ENCODE measurements at places on chromosomes 7 and 10.

GRCh38 chr10:100334762-100335161 lies 4.7 kb upstream of the PKD2L1 start:
- no peak for DNase-seq

DNA sequence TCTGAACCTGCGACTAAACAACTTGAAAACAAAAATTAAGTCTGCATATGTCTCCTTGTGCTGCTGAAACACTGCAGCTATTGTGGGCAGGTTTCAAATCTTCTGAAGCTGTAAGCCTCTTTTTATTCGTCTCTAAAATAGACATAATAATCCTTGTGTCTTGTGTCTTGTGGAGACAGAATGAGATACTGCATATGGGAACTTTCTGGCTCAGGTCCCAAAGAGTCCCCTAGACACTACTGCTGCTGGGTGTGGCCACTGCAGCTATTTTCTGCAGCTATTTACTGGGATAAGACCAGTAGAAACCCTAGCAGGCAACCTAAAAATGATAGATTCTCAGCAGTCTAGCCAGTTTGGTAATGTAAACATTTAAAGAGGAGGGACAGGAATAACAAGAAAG lies 252.0 kb downstream of the ELMO1 start:
- no peak for DNase-seq

DNA sequence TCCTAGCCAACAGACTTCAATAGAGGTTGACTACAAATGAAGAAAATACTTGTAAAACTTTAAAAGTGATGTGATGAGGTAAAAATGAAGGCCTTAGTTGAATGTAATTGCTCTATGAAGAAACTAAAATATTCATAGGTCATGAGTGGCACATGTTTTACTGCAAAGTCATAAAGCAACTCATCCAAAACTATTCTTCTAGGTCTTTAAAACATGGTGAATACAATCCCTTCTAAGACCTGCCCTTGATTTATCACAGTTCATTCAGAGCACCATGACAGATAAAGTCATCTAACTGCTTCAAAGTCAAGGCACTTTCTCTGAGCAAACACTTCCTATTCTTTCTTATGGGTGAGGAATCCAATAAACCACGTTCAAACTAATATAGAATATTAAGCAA lies 713.5 kb downstream of the SORCS1 start:
- DNase-seq, result no peak

DNA sequence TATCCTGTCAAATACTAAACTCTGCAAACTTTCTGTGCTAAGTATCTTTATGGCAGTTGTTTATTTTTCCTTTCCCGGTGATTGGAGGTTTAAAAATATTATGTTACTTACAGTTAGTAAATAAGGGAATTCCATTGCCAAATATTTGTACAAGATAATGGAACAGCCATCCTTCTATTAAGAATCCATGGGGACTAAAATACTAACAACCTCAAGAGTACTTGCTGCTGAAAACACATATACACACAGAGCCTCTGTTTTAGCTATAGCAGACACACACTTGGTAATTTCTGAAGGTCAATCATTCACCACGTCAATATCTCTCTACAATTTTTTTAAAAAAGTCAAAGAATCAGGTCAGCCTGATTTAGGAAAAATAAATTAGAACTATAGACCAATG lies 32.4 kb downstream of the TSPAN12 start:
- DNase-seq, result no peak

DNA sequence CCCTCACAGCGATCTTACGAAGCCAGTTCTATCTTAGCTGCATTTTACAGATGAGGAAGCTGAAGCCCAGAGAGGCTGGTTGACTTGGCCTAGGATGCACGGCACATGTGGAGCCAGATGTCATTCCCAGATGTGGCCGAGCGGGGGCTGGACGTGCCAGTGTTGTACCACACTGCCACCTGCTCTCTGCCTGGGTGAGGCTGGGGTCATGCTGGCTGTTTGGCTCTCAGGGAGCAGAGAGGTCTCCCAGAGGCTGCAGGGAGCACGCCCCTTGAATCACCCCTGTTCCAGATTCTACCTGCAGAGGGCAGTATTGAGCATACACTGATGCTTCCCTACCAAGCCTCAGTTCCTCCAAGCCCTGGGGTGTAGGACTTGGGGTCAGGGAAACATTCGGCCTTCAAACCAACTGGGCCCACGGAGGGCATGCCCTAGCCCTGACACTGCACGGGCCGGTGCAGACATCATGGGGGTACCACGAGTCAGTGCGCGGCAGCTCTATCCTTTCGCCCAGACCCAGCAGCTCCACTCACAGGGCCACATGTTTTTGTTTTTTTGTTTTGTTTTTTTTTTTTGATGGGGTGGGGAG lies 3.8 kb upstream of the GTF2IRD1 start:
- DNase-seq, result peak; percentile 68

DNA sequence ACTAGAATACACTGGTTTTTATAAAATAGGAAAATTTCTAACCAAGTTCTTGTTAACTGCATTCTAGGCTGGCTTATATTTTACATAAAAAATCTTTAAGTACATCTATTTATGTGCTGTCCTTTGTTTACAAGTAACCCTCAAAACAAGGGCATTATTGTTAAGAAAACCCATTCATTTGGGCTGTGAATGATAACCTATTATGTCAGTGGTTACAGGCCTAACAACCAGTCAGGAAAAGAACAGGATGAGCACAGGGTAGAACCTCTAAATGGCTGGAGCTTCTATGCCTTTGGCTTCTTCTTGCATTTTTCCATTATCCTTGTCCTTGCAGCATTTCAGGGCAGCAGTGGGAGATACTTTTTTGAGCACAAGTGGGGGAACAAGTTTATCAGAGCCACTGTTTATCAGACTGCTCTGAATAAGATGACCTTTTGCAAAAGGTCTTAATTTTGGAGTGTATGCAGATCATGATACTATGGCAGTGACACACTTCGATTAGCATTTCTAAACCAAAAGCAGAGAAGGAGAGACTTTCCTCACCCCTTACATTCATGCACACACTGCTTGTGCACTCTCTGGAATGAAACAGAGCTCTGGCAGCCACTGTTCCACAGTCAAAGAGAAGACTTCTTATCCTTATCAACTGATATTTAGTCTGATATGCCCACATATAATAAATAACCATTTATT lies 10.9 kb downstream of the GPR37 start:
- DNase-seq, result no peak

DNA sequence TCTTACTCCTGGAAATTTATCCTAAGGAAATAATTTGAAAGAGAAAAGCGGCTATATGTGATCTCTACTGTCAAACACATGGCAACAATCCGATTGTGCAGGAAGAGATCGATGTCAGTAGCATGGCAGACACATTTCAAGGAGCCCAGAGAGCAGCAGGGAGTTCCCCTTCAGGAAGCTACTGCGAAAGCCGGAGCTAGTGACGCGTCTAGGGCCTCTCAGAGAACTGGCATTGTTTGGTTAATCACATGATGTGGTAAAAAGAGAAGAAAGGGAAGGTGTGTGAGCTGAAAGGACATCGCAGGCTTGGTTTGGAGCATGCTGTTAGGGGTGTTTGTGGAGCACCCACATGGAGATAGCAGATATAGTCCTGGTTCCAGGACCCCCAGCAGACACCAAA lies 74.9 kb downstream of the BEND7 start:
- DNase-seq, result no peak

DNA sequence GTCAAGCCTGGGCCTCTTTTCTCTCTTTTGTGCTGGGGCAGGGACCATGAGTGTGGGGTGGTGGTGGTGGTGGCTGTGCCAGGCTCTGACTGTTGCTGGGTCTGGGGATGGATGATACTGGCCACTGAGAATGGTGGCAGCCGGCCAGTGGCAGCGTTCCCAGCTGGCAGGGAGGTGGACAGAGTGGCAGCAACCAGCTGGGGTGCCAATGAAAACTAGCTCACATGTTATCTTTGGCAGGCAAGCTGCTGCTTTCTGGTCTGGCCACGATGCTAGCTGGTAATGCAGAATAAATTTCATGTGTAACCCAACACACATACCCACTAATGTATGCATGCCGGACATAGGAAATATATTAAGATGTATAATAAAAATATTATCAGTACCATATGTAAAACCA lies 95.0 kb upstream of the SLC26A5 start:
- DNase-seq, result no peak

DNA sequence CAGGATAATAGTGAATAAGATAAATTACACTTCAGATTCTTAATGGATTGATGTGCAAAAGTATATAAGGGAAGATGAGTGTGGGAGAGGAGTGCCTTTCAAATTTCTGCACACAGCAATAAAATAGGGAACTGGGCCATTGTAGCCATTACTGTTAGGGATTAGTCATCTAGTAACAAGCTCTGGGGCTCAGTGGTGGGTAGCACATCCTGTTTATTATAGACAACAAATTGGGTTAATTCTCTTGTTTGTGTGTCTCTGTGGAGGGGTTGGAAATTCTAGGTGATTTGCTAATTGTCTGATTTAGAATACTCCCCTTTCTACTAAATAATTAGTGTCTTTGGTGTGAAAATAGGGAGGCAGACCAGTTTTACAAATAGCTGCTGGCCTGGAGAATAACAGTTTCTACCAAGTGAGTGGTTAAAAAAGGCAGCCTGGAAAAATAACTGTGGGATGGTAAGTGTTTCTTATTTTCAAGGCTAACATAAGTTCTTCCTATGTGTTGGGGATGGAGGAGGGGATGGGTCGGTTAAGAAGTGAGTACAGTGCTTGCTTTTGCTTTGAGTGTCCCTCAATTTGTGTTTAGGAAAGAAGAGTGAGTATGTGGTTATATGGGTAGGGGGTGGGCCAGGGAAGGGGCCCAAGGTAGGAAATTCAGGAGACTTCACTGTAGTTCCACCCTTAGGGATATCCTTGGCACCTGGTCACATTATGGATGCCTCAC lies 43.3 kb upstream of the TMEM248 start:
- no peak for DNase-seq

DNA sequence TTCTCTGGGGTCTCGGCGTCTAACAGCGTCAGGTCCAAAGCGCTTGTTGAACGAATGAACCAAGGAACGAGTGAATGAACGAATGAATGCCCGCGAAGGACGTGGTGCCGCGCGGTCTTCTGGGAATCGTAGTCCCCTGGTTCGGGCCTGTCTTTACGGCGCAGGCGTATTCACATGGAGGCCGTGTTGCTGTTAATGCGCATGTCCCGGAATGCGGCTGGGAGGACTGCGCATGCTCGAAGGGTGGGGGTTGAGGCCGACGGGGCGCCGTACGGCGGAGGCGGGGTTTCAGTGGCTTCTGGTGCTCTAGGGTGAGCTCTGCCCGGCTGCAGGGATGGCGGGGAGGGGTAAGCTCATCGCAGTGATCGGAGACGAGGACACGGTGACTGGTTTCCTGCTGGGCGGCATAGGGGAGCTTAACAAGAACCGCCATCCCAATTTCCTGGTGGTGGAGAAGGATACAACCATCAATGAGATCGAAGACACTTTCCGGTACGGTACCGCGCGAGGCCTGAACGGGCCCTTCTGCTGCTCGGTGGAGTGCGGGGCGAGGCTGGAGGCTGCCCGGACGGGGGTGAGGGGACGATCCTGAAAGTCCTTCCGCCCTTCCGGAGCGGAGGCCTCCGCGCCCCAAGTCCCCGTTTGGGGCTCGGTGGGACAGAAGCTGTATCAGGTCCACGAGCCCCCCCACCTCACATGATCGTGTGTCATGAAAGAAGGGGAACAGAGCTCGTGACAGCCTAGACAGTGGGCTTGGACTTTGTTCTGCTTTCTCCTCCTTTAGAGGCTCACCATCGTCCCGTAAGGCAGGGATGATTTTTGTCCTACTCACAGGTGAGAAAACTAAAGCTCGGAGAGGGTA lies at the start of gene ATP6V1F:
Gene ATP6V1F, plus strand, starts transcription at position 286 of the 862 bp plus-strand sequence. Its CDS starts 49 bp downstream, at position 335.
- peak; percentile 100 for DNase-seq

- no peak for DNase-seq
Measured at GRCh38 chr7:151379534-151380198, 30.2 kb downstream of the WDR86 start.

DNA sequence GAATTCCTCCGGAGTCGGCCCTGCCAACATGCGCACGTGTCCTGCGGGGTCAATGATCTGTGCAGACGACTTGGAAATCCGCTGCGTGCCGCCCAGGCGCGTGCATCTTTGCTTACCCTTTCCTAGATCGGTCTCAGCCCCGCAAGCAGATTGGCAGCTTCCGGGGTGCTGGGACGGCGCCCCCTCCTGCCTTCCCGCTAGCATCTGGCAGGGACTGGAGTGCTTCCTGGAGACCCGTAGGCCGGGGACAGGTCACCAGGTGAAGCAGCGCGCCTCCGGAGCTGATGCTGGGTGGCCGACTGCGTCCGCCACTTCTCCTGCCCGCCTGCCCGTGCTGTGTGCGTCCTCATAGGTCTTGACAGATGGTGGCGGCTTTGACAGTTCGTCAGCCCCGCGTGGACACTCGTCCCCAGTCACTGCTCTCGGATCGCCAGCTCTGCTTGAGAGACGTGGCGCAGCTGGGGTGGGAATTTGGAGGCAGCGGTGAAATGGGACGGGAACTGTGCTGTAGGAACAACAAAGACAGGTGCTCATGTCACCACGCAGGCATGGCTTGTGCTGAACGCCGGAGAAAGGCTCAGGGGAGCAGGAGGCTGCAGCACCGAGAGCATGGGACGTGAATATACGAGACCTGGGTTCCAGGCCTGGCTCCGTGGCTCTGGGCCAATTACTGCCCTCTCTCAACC lies 21.9 kb upstream of the KCNK18 start:
- DNase-seq, result no peak

- DNase-seq, result no peak
Measured at GRCh38 chr10:48750019-48750418, 65.3 kb downstream of the WDFY4 start.

DNA sequence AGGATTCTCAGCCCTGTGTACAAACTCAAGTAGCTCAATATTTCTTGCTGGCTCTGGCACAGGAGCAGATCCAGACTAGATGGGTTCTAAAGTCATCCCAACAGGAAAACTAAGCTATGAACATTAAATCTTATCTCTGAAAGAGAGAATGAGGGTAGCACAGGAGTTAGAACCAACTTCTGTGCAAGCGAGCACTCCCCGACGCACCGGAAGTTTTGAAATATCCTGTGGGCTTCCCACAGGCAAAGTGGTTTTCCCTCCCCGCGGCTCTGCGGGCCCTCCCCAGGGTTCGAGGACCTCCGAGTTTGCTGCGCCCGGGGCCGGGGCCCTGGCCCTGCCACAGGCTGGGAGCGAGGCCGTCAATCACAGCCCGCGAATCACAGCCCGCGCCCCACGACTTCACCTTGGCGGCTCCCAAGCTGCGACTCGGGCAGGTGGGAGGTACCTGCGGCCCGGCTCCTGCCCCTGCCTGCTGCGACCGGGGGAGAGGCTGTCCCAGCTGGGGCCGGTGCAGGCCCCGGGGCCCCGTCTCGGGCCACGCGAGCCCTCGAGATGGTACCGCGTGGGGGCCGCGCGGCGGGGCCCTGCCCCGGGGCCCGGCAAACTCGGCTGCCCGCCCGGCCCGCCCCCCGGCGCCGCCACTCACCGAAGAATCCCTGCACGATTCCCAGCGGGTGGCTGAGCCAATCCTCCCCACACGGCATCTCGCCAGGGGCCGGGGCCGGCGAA lies 598 bp downstream of the MCMBP start:
- peak; percentile 25 for DNase-seq
